ENCODE measurements at places on chromosomes 12 and 14.

- DNase-seq: no peak
Measured at GRCh38 chr12:49369411-49370145, 2.3 kb downstream of the SPATS2 start.

DNA sequence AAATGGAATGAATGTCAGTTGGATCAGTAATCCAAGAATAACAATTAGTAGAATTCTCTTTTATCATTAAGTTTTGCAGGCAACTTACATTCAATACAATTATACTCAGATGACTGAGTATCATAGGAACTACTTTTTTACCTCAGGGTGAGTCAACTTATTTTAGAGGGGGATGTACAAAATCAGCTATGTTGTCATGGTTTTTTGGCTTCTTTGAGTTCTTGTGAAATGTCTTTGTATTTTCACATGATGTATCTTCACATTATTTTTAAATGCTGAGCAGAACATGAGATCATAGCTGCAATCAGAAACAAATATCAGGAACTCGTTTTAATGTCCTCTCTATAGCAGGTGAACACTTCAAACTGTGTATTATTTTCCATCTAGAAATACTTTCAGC is 65.3 kb upstream of the PTPRR start:
- DNase-seq: no peak

- no peak for DNase-seq
Measured at GRCh38 chr14:91169951-91170350, 56.1 kb downstream of the DGLUCY start.

DNA sequence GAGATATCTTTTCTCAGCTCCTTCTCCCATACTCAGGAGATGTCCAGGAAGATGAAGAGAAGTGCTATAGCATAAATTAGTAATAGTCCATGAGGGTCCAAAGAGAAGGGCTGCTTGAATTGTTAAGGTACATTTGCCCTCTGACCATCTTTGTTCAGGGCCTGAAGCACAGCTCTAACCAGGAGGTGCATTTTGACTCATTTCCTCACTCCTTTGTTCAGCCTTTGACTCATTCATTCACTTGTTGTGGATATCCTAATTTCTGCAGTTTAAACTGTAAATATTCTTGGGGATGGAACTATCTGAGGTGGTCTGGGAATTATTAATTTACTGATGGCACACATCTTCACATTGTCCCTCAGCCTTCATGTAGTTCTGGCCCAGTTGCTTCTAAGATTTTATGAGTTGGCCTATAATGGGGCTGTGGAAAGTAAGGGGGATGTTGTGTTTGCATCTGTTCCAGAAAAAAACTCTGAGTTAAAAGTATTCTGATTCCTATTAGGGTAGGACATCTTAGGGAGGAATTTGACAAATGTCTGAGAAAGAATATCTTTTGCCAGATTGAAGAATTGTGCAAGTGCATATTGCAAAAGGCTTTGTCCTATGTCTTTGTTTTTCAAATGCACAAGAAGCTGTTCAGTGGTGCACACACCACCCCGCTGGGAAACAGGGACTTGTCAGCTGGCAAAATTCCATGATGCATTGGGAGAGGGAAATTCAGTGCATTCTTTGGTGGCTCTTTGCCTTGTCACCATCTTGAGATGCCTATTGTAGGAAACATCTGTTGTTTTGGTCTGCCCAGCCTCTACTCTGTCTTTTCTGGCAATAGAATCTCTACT is 22.1 kb downstream of the SMOC1 start:
- DNase-seq: no peak

- no peak for DNase-seq
Measured at GRCh38 chr12:53298164-53298563, 1.3 kb upstream of the MYG1 start.

DNA sequence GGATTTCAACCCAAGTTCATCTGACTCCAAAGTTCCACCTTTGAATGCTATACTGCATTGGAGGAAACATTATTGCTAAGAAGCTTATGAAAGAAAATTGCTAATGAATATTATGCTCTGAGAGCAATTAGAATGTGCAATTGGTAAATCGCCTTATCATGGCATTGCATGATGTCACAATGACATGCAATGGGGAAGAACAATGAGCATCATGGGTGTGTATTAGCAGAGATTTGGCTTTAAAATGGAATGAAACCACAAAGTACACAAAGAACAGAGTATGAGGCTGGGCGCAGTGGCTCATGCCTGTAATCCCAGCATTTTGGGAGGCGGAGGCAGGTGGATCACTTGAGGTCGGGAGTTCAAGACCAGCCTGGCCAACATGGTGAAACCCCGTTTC is 34.7 kb downstream of the FOS start:
- DNase-seq: no peak

DNA sequence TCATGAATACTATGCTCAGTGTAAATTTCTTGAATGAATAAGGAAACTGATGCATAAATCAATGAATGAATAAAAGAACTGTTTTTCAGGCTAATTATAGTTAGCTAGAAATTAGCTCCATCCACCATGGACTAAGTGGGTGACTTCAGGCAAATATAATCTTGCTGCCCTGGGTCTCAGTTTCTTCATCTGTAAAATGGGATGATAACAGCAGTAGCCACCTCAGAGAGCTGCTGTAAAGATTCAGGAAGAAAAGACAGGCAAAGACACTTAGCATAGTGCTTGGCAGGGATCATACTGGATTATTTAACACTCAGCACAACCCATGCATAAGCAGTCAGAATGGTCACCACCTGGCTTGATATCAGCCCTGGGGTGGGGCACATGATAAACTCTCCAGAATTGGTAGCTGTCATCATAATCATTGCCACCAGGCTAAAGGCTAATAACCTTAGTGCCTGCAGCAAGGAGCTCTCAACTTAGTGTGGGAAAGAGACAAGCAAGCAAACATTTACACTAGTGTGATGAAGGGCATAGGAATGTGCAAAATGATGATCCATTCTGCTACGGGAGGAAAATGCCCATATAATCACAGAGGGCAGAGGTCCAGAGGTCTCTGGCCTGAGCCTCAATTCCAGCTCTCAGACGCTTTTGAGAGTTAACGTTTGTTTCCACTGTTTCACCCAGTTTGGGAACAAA is 234.7 kb upstream of the TBX3 start:
- DNase-seq: no peak

DNA sequence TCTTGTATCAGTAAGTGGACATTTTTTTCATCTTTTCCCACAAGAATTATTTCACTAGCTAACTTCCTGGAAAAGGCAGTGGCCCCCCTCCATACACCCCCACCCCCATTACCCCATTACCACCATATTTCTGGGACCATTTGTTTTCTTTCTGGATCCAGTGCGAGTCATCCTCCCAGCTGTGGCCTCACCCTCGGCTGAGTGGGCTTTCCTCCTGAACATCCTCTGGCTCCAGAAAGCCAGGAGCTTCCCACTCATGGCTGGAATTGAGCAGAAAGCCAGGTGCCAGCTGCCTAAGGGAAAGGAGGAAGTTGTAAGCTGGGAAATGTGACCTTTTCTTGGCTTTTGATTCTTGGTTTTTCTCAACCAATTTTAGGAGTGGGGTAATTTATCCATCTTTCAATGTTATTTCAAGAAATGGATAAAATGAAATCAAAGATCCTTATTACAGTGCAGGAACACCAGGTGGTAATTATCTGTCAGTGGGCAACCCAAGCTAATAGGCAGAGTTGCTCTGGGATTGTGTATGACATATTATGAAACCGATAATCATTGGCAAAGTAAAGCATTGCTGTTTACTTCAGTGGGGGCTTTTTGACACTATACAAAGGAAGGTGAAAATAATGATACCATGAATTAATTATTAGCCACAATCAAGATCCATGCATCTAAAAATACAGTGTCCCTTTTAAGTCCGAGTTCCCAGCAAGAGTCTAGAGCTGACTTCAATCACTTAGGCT is 124.6 kb downstream of the KICS2 start:
- no peak for DNase-seq

- DNase-seq: no peak
Measured at GRCh38 chr12:128337431-128338170, 70.6 kb downstream of the TMEM132C start.

DNA sequence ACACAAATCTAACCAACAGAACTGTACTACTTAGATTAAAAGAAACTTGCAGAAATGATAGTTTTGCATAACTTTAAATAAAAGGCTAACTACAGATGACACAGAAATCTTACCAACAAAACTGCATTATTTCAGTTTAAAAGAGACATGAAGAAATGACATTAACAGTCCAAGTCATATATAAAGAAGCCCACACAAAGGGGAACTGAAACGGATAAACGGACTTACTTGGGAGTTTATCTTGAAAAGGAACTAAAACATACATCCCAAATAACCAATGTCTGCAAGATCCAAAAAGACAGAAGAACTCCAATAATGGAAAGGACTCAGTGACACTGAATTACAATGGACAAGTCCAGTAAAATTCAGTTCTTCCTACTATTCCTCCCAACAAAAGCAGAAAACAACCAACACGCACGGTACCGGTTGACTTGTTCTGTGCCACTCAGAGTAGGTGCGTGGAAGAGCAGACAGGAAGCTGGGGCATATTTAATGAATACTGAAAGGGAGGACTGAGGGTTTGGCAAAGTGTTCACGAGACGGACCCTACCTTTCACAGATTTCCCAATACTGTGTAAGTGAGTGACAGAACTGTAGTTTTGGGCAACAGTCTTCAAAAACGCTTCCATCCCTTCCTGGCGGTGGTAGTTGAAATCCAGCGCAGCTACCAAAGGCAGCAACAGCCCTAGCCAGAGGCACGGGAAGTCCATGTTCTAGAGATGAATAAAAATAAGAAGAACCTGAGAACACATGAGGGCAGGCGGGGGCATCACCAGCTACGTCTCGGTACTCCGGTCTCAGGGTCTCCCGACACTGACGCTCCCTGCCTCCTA is 627 bp downstream of the CPM start:
- DNase-seq: no peak

DNA sequence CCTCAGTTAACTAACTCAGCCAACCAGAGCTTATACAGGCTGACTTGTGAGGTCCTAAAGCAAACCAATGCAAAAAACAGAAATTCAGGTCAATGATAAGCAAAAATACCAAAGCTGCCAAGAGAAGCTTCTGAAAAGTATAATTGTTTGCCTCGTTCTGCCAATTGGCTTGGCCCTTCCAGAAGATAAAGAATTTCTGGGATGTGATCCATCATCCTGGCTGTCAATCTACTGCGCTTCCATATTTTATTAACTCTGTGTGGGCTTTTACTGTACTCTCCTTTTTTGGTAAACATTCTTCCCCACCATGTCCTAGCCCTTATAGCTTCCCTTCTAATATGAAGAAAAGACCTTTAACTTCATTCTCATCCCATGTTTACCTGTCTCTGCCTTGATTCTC is 387.9 kb downstream of the TMEM117 start:
- DNase-seq: no peak

GRCh38 chr14:63273717-63274655 is 44.7 kb downstream of the GPHB5 start:
- no peak for DNase-seq

- DNase-seq: no peak
Measured at GRCh38 chr14:79834868-79835267, 376.4 kb downstream of the DIO2 start.

GRCh38 chr14:41830714-41831406 is 224.2 kb downstream of the LRFN5 start:
- DNase-seq: no peak

GRCh38 chr12:39461059-39461458 is 18.1 kb upstream of the KIF21A start:
- no peak for DNase-seq

- DNase-seq: no peak
Measured at GRCh38 chr14:58078068-58078467, 73.9 kb downstream of the ARMH4 start.

- DNase-seq: no peak
Measured at GRCh38 chr14:51248016-51248987, 8.3 kb downstream of the TMX1 start.

DNA sequence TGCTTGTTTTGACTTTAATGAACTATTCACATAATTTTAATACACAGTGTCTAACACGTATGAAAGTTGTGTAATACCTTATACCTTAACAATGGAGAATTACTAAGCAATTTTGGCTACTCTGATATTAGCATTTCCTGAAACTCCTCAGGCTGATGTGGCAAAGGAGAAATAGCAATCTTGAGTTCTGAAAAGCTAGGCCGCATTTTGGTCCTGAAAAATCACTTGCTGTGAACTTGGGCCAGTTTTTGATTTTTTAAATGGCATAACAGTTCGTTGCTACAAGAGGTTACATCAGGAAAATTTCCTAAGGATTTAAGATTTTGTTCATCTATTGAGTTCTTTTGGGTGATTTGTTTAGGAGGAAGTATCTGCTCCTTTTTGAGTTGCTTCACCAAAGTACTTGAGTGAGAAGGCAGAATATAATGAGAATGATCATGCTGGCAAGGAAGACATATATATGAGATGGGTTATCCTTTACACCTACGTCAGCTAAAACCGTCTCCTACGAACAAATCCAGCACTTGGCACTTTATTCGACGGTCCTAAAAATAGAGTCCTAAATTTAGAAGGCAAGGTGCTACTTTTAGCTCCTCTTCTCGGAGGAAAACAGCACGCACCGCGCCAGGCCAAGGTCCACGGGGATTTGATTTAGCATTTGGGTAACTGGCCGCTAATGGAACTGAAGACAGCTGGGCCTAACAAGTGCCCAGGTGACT is 32.2 kb downstream of the MIA2 start:
- DNase-seq: no peak

DNA sequence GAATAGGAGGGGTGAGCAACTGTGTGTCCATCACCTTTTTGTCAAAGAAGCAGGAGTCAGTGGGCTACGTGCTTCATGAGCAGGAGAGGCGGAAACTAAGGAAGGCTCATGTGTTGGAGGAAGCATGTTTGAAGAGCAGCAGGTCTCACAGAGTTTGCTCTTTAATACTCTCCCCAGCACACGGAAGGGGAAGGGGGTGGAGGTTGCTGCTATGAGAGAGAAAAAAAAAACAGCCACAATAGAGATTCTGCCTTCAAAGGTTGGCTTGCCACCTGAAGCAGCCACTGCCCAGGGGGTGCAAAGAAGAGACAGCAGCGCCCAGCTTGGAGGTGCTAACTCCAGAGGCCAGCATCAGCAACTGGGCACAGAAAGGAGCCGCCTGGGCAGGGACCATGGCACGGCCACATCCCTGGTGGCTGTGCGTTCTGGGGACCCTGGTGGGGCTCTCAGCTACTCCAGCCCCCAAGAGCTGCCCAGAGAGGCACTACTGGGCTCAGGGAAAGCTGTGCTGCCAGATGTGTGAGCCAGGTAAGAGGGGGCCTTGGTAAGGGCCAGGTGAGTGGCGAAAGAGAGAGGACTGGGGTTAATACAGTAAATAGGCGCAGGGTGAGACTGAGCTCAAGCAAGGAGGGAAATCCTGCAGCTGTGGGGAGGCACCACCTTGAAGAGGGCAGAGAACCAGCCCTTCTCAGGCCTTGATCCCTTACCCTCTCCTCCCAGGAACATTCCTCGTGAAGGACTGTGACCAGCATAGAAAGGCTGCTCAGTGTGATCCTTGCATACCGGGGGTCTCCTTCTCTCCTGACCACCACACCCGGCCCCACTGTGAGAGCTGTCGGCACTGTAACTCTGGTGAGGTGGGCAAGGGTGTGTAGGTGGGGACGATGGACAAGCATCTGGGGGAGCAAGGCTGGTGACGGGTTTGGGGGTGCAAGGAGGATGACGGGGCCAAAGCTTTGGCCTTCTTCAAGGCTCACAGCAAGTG is at the start of gene CD27:
CD27 (plus strand) TSS at position 252 of the 985 bp plus-strand sequence; CDS start at position 393, 141 bp downstream.
- no peak for DNase-seq

All from effector memory CD8-positive, alpha-beta T cell (primary cell).